Stimulated activated CD4-positive, alpha-beta T cell treated with anti-CD3 and anti-CD28 coated beads, TNF-alpha, amount 100 ng/mL, for 48 hours (primary cell): ENCODE measurements at places on chromosomes 12 and 14.

GRCh38 chr14:100241279-100241678, 2.3 kb downstream of the YY1 start:
- DNase-seq, result no peak

GRCh38 chr12:117968826-117969659, at the start of gene KSR2:
KSR2 (minus strand) TSS chr12:117968990; CDS start chr12:117968255, 735 bp downstream.
- DNase-seq, result peak; percentile 54

DNA sequence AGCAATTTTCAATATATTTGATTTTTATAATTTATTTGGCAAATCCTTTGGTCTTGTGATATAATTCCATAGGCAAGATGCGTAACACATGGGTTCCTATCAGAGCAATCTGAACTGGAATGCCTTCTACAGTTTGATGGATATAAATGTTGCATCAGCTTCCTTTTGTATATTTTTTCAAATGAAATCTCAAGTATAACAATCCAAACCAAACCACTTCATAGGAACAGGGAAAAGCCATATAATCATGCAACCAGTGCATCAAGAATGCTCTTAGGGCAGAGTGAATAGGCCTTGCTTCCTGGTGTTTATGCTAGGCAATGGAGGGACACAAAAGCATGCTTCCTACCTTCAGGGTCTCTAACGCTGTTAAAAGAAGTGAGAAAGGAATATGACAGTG, 34.5 kb downstream of the EFCAB11 start:
- DNase-seq, result no peak

DNA sequence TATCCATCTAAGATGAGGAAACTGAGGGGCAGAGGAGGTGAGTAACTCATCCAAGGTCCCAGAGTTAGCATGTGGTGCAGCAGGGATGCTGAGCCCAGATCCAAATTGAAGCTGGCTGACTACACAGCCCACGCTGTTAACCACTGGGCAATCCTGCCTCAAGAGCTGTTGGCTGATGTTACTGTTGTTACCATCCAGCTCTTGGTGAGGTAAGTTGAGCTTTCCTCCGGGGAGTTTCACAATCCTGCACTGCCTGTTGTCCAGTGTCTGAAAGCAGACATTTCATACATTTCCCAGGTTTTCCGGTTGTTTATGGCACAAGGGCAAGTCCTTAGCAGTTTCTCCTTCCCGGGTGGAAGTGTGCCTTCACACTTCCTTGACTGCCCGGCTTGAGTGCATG, 14.5 kb downstream of the CYP46A1 start:
- DNase-seq, result no peak

DNA sequence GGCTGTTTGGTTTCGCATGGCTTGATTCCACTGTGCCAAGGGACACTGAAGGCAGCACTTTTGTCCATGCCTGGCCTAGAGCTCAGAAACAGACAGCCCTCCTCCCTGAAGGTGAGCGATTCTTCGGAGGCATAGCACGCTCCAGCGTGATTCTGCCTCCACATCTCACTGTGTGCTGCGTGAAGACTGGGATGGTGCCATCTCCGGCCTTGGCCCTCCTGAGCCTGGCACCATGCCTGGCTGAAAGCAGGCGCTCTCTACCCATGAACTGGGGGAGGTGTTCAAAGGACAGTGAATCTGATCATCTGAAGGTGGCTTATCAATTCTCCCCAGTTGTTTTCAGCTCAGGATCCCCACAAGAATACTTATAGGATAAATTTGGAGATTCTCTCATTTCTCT, 187.4 kb downstream of the TTC7B start:
- no peak for DNase-seq

DNA sequence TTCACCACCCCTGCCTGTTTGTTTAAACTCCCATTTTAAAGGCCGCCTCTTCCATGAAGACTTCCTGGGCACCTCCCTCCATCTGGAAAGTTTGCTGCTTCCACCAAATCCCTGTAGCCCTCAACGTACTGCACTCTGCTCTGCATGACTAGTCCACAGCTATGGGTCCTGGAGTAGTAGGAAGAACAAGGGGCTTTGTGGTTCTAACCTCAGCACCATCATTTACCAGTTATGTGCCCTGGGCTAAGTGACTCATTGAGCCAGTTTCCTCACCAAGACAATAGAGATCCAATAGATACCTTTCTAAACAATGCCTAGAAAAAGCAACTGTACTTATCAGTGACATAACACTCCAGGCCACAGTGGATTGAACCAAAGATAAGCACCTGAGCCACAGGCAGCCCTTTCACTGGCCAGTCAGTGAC, 8.5 kb upstream of the LTBP2 start:
- peak; percentile 21 for DNase-seq

DNA sequence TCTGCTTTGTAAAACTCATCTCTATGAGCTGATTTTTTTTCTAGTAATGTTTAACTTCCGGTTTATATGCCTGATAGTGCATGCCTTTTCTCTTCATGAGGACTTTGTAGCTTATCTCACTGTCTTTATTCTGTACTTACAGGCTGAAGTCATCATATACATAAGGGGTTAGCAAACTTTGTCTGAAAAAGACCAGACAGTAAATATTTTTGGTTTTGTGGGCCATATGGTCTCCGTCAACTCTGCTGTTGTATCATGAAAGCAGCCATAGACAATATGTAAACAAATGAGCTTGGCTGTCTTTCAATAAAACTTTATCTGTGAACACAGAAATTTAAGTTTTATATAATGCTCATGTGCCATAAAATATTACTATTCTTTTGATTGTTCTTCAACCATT, 172.1 kb downstream of the GXYLT1 start:
- no peak for DNase-seq

- DNase-seq, result no peak
These were observed 169.8 kb downstream of the OTOGL start for GRCh38 chr12:80268924-80269749.

DNA sequence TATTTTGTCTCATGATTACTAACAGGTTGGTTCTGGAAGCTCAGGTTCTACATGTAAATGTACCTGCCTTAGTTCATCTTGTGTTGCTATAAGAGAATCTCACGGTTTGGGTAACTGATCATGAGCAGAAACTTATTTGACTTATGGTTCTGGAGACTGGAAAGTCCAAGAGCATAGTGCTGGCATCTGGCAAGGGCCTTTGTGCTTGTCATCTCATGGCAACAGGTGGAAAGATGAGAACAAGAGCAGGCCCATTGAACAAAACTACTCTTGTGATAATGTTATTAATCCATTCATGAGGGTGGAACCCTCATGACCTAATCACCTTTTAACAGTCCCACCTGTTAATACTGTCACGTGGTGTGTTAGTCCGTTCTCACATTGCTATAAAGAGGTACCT, 23.3 kb downstream of the MIPOL1 start:
- no peak for DNase-seq

- DNase-seq, result no peak
These were observed 11.3 kb upstream of the SCFD1 start for GRCh38 chr14:30610787-30611343.

DNA sequence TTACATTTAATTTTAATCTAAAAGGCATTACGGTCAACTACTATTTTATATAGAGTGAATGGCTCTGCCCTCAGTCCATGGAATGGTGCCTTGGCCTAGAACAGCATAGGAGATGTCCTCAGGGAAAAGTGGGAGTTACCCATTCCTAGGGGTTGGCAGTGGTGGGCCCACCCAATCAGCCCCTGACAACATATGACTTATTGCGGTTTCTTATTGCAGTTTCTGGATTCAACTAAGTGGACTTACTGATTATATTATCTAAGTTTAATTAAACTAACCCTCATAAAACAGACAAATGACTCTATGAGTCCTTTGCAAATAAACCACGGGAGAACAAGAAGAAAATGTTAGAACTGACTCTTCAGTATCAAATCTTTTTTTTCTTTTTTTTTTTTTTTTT, 2.3 kb upstream of the PPP2R5E start:
- DNase-seq, result no peak

GRCh38 chr14:25237845-25238244, 187.9 kb upstream of the STXBP6 start:
- no peak for DNase-seq

GRCh38 chr12:118103601-118104382, at the start of gene VSIG10:
VSIG10 (minus strand) TSS chr12:118104011; CDS start chr12:118103671, 340 bp downstream.
- no peak for DNase-seq

DNA sequence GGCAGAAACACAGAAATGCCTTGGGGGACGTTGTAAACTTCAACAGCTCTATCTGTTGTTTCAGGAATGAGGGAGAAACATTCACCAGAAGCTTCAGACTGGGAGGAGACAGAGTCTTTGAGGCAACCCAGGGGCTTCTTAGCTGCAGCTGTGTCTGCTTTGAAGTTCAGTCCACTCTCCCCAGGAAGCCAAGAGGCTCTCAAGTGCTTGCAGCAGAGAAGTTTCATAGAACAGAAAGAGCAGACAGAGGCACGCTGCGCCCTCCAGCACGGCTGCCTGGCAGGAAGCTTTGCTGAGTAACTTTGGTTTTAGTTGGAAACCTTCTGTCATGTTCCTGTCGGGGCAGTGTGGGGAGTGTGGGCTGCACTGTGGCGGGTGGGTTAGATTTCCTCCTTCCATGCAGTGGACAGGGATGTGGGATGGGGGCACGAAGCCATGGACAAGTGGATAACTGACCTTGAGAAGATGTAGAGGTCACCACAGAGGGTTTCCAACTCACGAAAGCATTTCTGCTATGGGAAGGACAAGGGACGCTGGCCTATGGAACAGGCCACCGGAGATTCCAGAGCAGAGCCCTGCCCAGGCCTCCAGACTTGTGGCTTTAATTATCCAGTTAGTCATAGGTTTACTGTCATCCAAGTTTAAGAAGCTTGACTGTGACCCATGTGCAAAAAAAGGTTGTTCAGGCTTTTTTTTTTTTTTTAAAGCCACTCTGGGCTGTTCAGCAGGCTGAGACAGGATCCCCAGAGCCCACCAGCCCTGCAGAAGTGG, 107.7 kb downstream of the ARF6 start:
- DNase-seq, result peak; percentile 57

- DNase-seq, result no peak
These were observed 59.1 kb downstream of the DIO2 start for GRCh38 chr14:80152166-80152565.

- no peak for DNase-seq
These were observed 12.1 kb upstream of the SRP54 start for GRCh38 chr14:34970665-34971064.

DNA sequence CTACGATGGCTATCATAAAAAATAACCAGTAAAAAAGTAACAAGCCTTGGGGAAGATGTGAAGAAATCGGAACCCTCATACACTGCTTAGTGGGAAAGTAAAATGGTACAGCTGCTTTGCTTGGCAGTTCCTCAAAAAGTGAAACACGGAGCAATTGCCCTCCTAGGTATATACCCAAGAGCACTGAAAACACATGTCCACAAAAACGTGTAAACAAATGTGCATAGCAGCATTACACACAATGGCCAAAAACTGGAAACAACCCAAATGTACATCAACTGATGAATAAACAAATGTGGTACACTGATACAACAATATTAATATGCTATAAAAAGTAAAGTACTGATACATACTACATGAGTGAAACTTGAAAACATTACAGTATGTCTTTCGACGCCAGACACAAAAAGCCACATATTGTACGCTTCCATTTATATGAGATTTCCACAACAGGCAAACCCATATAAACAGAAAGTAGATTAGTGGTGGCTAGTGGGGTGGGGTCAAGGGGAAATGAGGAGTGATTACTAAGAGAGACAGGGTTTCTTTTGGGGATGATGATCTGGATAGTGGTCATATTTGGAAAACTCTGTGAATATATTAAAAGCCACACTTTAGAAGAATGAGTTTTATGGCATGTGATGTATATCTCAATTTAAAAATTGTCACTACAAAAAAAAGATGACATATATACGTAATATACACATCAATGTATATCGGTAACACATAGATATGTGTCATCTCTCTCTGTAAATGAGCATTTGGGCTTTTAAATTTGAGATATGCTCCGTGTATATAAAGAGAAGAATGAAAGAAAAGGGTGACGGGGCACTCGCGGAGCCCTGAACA, 996 bp downstream of the SLC41A2 start:
- no peak for DNase-seq

DNA sequence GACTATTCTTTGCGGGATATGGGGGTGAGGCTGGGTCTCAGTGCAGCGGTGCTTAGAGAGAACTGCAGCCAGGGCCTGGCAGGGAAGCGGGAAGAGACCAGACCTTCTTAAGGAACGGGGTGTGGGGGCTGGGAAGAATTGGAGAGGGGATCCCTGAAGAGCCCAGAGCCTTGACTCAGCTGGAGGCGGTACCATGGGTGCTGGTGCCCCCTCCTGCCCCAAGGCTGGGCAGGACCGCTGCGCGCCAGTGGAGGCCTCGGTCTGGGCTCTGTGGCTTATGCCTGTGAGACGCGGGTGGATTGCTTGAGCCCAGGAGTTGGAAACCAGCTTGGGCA, 1.3 kb upstream of the RNU7-1 start:
- no peak for DNase-seq

GRCh38 chr12:48903363-48903981, 21.8 kb downstream of the FKBP11 start:
- no peak for DNase-seq

- DNase-seq, result no peak
These were observed 70.0 kb downstream of the KIF21A start for GRCh38 chr12:39372929-39373328.

GRCh38 chr12:19223018-19223417, 93.5 kb downstream of the PLEKHA5 start:
- DNase-seq, result no peak

DNA sequence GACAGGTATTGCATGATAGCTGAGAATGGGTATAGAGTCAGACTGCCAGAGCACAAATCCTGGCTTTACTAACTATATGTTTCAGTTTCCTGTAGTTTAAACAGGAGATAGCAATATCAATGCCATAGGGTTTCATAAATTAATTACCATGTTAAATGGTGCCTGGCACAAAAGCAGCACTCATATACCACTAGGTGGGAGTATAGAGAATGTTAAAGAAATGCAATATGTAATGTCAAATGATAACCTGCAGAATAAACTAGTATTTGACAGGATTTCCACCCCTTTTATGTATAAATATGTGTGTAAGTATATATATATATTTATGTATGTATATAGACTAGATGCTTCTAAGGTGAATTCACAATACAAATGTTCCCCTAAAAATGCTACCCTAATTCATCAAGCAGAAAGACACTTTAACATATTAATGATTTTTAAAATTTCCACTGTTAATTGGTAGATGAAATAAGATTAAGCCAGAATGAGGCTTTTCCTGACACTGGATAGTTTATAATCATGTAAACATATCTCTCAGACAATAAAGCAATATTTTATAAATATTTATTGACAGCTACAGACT, 8.6 kb downstream of the WDR89 start:
- no peak for DNase-seq

GRCh38 chr14:93901813-93902212, 25.3 kb upstream of the FAM181A start:
- DNase-seq, result no peak

DNA sequence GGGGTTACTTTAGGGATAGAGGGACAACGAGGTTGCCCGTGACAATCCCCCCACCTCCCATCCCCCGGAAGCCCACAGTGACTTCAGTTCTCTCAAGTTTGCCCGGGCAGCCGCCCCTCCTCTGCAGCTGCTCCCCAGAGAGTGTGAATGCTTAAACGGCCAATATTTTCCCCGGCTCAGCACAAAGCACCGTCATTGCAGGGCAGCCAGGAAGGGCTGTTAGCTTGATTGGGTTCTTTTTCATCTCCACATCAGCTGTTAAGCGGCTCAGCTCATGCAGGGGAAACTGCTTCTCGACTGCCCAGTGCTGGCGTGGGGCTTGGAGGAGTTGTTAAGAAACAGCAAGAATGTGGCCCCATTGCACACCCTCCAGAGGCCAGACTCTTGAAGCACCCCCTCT, 120.5 kb upstream of the NCOR2 start:
- no peak for DNase-seq
